ENCODE measurements at places on chromosomes 13 and 19.
A peak's percentile ranks its signal among the peaks of the same experiment; 100 is the strongest.

DNA sequence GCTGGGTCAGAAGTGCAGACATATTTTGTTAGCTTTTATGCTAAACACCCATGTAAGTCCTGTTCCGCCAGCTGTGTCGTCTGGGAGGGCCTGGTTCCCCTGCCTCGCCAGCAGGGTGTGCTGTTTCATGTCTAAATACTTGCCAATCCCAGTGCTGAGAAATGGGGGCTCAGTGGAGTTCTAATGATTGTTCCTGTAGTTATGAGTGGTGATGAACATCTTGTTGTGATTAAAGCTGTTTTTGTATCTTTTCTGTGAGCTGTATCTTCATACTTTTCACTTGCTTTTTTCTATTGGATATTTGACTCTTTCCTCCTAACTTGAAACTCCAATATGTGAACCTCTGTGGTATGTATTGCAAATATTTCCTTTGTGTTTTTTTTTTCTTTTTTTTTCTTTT, 32.7 kb downstream of the KDM4B start:
- DNase-seq = peak; percentile 80

- peak; percentile 78 for DNase-seq
These were observed 254.4 kb downstream of the DLEU7 start for GRCh38 chr13:50589139-50589538.

DNA sequence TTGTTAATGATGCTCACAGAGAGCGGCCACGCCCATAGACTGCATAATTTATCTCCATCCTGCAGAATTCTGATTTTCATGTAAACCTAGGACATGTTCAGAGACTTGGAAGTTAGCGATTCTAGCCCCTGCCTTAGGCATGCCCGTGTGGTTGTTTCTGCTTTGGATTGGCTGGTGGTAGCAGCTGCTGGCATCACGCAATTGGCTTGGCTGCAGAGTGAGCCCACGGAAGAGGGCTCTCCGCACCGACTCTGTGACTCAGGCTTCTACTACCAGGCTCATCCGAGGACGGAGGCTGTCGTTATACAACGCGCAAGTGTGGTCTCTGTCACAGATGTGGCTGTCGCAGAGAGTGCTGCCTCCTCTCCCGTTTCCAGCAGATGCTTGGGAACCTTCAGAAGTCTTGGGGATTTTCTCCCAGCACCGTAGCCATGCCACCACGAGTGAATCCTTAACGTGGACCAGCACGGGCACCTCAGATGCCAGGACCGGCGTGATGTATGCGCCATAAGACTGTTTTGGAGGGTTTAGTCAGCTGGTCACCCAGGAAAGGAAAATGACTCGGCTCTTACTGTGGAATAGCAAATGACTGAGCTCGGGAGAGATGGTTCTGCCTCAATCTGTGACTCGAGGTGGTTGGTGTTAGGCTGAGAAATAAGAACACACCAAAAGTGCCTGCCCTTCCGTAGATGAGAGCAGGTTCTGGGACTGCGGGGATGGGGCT, 61.0 kb upstream of the F7 start:
- peak; percentile 69 for DNase-seq

- DNase-seq = no peak
These were observed 33.2 kb downstream of the CACNG6 start for GRCh38 chr19:54024660-54025059.

DNA sequence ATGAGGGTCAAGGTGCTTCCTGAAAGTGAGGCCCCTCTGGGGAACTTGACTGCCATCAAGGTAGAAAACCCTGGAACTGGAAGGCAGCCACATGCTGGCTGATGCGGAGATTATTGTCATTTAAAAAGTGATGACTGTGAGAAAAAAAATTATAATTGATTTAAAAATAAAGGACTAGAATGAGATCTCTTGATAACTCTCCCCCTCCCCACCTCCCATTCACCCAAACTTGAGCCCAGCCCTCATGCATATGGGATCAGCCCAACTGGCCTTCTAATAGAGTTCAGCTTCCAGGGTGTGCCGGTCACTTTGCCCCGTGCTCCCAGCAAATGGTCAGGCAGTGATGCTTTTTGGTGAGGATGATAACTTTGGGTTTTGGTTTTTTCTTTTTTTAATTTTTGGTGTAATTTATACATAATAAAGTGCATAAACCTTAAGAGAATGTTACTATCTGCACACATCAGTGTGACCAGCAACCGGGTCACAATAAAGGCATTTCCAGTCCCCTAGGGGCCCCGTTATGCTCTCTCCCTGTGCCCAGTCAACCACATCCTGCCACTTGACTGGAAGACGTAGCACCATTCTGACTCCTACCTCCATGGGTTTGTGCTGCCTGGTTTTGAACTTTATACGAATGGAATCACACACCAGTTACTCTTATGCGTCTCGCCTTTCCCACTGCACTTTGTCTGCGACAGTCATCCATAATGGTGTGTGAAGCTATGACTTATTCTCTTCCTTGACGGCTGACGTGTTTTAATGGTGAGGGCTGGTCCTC, 187.9 kb downstream of the USP12 start:
- DNase-seq = no peak

GRCh38 chr19:5738423-5738822, 18.0 kb downstream of the CATSPERD start:
- no peak for DNase-seq

GRCh38 chr13:78762825-78763224, 103.9 kb upstream of the OBI1 start:
- DNase-seq = no peak

GRCh38 chr19:5251096-5252065, 89.2 kb downstream of the PTPRS start:
- DNase-seq = no peak

GRCh38 chr19:46287585-46287984, 9.3 kb upstream of the HIF3A start:
- DNase-seq = no peak

GRCh38 chr13:103203735-103204330, 137.6 kb upstream of the SLC10A2 start:
- DNase-seq = no peak

DNA sequence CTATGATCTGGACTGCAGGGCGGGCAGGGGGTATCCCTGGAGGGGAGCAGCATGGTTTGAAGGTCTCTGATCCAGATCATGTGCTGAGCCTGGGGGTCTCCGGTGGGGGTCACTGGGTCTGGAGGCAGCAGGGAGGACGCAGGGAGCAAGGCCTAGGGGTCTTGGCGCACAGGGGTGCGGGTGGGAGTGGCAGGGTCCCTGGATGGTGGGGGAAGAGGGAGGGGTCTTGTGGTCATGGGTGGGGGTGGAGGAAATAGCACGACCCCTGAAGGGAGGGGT, 1.9 kb downstream of the BTBD2 start:
- no peak for DNase-seq

- no peak for DNase-seq
These were observed 272.8 kb downstream of the OLFM4 start for GRCh38 chr13:53301449-53301848.

GRCh38 chr13:20161275-20161950, 561 bp upstream of the GJA3 start:
- DNase-seq = no peak

GRCh38 chr13:113162783-113163685, 4.6 kb downstream of the PROZ start:
- no peak for DNase-seq

DNA sequence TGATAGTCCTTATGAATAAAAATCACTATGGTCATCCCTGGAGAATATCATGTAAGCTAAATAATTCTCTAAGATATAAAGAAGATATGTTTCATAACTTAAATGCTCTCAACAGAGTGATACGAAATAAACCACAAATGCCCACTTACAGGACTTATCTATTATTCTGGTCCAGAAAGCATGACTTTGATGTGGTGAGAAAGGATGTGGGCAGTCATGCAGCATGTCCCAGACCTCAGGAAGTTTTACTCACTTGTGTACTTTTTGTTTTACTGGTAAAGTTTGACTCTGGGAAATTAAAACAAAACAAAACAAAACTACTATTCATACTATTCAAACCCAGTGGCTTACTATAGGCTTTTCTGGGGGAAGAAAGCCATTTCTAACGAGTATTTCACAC, 483.2 kb upstream of the SLITRK6 start:
- no peak for DNase-seq

DNA sequence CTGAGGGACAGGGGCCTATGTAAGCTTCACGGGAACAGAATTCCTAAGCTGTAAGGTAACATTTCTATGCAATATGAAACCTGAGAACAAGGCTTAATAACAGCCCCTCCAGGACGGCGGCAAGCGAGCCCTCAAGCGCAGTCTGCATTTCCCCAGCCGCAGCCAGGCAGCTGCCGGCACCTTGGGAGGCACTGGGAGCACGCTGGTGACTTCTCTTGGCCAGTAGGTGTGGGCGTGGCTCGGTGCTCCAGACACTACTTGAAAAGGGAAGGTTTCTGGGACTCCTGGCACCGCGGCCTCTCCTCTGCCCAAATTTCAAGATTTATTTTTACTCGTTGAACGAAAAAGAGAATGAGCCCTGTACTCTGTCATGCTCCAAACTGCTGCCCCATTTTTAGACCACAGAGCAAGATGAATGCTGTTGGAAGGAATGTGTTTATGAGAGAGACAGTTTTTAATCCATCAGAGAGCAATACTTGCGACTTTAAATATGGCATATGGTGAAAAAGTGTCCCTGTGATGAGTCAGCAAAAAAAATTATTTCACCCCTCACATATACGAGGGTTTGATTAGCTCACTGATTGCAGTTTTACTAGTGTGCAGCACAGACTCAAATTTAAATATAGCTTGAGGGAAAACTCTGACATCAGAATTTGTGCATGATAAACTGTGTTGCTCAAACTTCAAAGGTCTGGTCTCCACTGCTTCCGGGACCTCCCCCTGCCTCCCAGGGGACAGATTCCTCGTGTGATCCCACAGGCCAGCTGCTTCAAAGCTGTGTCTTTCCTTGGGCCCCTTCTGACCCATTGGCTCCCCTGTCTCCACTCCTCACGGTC, 81.2 kb downstream of the COL4A2 start:
- peak; percentile 59 for DNase-seq

- no peak for DNase-seq
These were observed 1759.4 kb downstream of the PCDH9 start for GRCh38 chr13:65470781-65471180.

- DNase-seq = peak; percentile 45
These were observed 8.6 kb upstream of the HIPK4 start for GRCh38 chr19:40398417-40399131.

- DNase-seq = no peak
These were observed 53.6 kb upstream of the PABPC3 start for GRCh38 chr13:25042151-25042865.
